Naive thymus-derived CD4-positive, alpha-beta T cell (primary cell): ENCODE measurements at places on chromosomes 6 and 20. TPM values are rescaled to one million over a fixed set of nuclear protein-coding genes. Genes with fewer than 3 reads are reported as not detected.

Gene CDSN
- not detected for total RNA-seq

Gene WFDC12
- total RNA-seq = not detected

Gene MATN4
- 1.9 and 2.3 TPM in 2 replicates for total RNA-seq

Gene PRRT1
- 5.1 TPM for total RNA-seq

Gene CASS4
- 14.3 TPM for total RNA-seq

Gene BANF2
- total RNA-seq = not detected in 2 replicates

Gene STX16
- 189 TPM for total RNA-seq

GRCh38 chr6:52049252-52050050 lies 38.0 kb downstream of the PKHD1 start:
- no peaks in the 10 kb centered on the region for H3K4me1 ChIP-seq
- no peaks in the 10 kb centered on the region for H3K27me3 ChIP-seq

DNA sequence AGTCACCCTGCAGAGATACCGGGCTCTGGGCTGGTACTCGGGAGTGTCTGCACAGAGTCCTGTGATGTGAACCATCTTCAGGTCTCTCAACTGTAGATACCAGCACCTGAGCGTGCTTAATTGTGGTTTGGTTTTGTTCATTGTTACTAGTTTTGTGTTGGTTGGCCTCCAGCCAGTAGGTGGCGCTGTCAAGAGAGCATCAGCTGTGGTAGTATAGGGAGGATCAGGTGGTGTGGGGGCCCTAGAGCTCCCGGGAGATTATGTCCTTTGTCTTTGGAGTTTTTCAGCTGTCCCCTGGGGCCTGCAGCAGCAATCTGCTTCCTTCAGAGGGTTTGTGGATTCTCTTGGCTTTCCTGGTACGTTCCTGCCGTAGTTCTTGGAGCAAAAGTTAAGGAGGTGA lies 67.9 kb downstream of the CDYL start:
- DNase-seq = no peak
- no peaks in the 10 kb centered on the region for H3K27me3 ChIP-seq
- H3K4me1 ChIP-seq = no peaks in the 10 kb centered on the region
- H3K4me3 ChIP-seq = no peak overlapping the region
- H3K36me3 ChIP-seq = no peaks in the 10 kb centered on the region

DNA sequence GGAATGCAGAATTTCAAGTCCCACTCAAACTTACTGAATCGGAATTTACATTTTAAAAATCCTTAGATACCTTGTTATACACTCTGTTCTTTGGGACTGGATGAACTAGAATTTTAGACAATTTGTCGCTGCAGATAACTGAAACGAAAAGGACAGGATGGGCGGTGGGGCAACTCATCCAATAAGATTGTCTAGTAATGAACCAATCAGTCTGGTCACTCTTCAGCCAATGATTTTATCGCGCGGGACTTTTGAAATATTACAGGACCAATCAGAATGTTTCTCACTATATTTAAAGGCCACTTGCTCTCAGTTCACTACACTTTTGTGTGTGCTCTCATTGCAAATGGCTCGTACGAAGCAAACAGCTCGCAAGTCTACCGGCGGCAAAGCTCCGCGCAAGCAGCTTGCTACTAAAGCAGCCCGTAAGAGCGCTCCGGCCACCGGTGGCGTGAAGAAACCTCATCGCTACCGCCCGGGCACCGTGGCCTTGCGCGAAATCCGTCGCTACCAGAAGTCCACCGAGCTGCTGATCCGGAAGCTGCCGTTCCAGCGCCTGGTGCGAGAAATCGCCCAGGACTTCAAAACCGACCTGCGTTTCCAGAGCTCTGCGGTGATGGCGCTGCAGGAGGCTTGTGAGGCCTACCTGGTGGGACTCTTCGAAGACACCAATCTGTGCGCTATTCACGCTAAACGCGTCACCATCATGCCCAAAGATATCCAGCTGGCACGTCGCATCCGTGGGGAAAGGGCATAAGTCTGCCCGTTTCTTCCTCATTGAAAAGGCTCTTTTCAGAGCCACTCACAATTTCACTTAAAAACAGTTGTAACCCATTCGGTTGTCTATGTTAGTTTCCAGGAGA lies 41.9 kb upstream of the HFE start:
- peak overlapping the region; percentile 90 for H3K27ac ChIP-seq
- no peaks in the 10 kb centered on the region for H3K27me3 ChIP-seq
- peak; percentile 93 for DNase-seq
- H3K36me3 ChIP-seq = no peaks in the 10 kb centered on the region
- H3K4me3 ChIP-seq = peak overlapping the region; percentile 91

DNA sequence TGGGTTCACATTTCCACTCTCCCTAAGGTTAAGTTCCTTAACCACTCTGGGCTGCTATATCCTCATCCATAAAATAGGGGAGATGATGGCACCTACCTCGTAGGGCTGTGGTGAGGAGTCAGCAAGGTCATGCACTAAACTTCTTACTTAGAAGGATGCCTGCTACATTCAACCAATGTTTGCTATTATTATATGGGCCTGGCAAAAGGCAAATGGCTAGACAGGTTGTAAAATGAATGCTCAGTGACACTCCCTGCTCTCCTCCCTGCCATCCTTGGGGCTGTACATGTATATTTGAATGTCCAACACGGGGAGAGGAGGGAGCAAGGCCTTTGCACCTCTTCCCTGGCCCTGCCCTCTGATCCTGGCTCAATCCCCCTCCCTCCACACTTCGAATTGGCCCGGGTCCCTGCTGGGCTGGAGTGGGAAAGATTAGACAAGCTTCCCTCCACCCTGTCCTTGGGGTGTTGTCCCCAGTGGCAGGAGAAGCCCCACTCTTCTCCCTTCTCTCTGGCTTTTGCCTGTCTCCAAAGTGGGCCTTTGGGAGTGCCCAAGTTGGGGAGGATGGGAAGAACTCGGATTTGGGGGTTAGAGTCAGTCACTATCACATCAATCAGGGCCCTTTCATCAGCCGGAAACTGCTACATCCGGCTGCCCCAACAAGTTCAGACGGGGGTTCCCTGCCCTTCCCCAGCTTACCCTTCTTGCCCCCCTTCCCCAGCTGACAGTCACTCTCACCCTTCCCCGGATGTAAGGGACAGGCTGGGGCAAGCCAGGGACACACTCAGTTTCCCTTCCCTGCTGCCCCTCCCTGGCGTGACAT lies 36.3 kb upstream of the VEGFA start:
- no peak overlapping the region for H3K4me3 ChIP-seq
- DNase-seq = no peak
- H3K27ac ChIP-seq = no peak overlapping the region
- H3K27me3 ChIP-seq = no peaks in the 10 kb centered on the region
- no peaks in the 10 kb centered on the region for H3K36me3 ChIP-seq

GRCh38 chr6:137728386-137729349 lies 138.4 kb upstream of the TNFAIP3 start:
- DNase-seq = no peak
- no peaks in the 10 kb centered on the region for H3K4me1 ChIP-seq
- no peak overlapping the region for H3K27ac ChIP-seq
- no peak overlapping the region for H3K4me3 ChIP-seq
- no peaks in the 10 kb centered on the region for H3K36me3 ChIP-seq

DNA sequence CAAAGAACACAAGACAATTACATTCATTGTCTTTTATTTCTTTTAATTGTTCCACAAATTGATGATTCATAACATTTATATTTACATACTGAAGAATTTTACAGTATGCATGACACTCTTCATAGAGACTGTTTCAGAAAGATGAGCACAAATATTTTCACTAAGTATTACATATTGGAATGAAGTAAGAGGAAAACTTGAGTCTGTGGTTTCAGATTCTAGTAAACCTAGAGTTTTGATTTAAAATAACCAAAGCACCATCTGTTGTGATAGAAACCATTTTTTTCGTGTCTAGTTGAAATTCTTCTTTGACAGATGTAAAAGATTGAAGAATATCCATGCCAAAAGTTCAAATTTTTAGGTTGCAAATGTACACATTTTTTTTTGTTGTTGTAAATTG lies 32.1 kb upstream of the OPN5 start:
- no peaks in the 10 kb centered on the region for H3K4me1 ChIP-seq
- DNase-seq = no peak
- no peak overlapping the region for H3K4me3 ChIP-seq
- no peak overlapping the region for H3K27ac ChIP-seq

DNA sequence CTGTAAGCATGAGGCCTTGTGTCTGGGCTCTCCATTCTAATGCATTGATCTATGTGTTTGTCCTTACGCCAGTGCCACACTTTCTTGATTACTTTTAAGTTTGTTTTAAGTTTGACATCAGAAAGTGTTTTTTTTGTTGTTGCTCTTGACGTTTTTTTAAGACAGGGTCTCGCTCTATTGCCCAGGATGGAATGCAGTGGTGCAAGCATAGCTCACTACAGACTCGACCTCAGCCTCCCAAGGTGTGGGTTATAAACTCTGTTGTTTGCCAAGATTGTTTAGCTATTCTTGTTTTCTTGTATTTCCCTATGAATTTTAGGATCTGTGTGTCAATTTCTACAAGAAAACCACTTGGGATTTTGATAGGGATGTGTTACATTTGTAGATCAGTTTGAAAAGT lies 5.6 kb downstream of the MCUR1 start:
- H3K27me3 ChIP-seq = no peaks in the 10 kb centered on the region
- H3K4me1 ChIP-seq = no peaks in the 10 kb centered on the region
- no peak overlapping the region for H3K27ac ChIP-seq
- H3K36me3 ChIP-seq = no peaks in the 10 kb centered on the region

DNA sequence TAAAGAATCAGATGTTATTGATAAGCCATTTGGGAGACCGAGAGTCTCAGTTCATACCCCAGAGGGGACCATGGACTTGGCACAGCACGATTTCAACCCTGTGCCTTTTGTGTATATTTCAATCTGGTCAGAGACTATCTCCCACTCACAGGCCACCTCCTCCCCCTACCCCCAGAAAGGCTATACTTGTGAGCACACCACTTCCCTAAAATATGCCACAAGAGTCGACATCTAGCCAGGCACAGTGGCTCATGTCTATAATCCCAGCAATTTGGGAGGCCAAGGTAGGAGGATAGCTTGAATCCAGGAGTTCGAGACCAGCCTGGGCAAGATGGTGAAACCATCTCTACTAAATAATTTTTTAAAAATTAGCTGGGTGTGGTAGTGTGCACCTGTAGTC lies 13.6 kb upstream of the TCF15 start:
- H3K4me3 ChIP-seq = no peak overlapping the region
- H3K4me1 ChIP-seq = no peaks in the 10 kb centered on the region
- no peaks in the 10 kb centered on the region for H3K36me3 ChIP-seq
- no peak overlapping the region for H3K27ac ChIP-seq
